AG04450 (cell line): ENCODE measurements at places on chromosomes 4 and X. TPM values are rescaled to one million over a fixed set of nuclear protein-coding genes. Genes with fewer than 3 reads are reported as not detected.

The MAML3 gene
- 3.5 and 4.1 TPM in 2 replicates for polyA plus RNA-seq

The S100P gene
- 0.40 TPM in 1 of 2 replicates, not detected in the other for polyA plus RNA-seq

The PAGE1 gene
- polyA plus RNA-seq: not detected in 2 replicates

- DNase-seq: no peak
Observed at GRCh38 chr4:150988238-150988637, 26.8 kb downstream of the LRBA start.

DNA sequence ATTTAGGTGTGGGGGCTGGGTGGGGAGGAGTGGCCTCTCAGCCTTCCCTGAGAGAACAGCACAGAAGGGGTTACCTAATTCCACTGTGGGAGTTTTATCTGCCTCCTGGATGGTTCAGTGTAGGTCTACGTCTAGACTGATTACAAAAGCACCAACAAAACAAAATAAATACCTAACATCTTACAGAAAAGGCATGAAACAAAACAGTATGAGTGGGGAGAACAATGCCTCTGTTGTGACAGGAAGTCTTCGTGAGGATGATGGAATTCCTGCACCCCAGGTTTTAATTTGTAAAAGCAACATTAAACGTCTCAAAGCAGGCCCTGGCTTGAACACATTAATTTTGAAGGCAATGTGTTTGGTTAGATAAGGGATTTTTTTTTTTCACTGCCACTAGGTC is 112.1 kb upstream of the GPC4 start:
- DNase-seq: no peak

- no peak for DNase-seq
Observed at GRCh38 chr4:92843784-92844183, 540.0 kb downstream of the GRID2 start.

- DNase-seq: no peak
Observed at GRCh38 chr4:83252782-83253405, 31.7 kb downstream of the COQ2 start.

- no peak for DNase-seq
Observed at GRCh38 chr4:159685340-159686092, 582.6 kb downstream of the RAPGEF2 start.

GRCh38 chrX:124085063-124085462 is 123.6 kb downstream of the STAG2 start:
- no peak for DNase-seq

- DNase-seq: no peak
Observed at GRCh38 chrX:70452143-70452733, 7.6 kb downstream of the DLG3 start.
